ENCODE measurements at places on chromosomes 4 and X.

- no peak for DNase-seq
These were observed 515.1 kb upstream of the DIPK2B start for GRCh38 chrX:45715748-45716147.

GRCh38 chr4:6939761-6940743 lies 30.4 kb downstream of the TBC1D14 start:
- peak; percentile 60 for DNase-seq

DNA sequence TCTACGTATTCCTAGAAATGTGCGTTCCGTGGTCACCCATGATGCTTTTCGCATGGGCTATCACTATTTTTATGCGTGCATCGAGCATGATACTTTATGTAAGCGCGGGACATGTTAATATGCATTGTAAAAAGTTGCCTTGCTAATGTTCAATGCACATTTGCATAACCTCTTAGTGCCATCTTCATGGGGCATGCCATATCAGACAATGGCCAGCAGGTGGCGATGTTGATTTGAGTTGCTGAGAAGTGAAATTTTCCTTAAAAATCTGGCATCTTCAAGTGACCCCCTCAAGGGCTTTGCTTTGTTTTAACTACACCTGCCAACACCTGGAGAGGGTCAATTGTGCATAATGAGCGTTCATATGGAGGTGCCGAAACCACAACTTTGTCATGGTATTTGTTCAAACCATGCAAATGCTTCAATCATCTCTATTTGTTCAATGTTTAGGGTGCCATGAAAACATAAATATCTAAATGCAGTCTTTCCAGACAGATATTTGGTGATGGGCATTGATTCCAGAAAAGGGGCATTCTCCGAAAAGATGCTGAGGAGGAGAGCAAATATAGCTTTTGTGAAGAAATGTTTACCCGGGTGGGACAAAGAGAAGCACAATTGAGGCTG lies 833.9 kb upstream of the PRKX start:
- peak; percentile 39 for DNase-seq

DNA sequence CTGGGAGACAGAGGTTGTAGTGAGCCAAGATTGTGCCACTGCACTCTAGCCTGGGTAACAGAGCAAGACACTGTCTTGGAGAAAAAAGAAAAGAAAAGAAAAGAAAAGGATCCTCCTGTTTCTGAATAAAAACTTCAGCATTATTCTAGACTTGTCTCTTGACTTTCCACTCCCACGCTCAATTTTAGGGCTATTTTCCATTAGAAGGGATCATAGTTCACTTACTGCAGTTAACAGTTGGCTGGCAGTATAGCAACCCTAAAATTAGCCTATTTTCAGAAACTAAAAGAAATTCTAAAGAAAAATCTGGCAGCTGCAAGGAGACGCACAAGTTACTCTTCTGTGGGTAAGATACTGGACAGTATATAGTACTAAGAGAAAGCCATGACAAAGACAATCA lies 28.1 kb downstream of the THOC2 start:
- no peak for DNase-seq

GRCh38 chr4:88752076-88752463 lies 54.4 kb upstream of the NAP1L5 start:
- DNase-seq, result no peak

Data from suppressor macrophage treated with lipopolysaccharide for 4 hours (primary cell).